ENCODE measurements at places on chromosomes 6 and 20. TPM values are rescaled to one million over a fixed set of nuclear protein-coding genes. Genes with fewer than 3 reads are reported as not detected.

Gene OPN5
- not detected for total RNA-seq

Gene CALHM6
- not detected for total RNA-seq

Gene GDAP1L1
- 121 TPM for total RNA-seq

Gene SLC23A2
- total RNA-seq, result 75.4 TPM

Gene FLRT3
- 21.9 TPM for total RNA-seq

Gene ZBTB46
- total RNA-seq, result 20.3 TPM

Gene TNFRSF6B
- 1.3 TPM for total RNA-seq

Gene EYA4
- 0.94 TPM for total RNA-seq
